ENCODE measurements at places on chromosomes 6 and 20.

DNA sequence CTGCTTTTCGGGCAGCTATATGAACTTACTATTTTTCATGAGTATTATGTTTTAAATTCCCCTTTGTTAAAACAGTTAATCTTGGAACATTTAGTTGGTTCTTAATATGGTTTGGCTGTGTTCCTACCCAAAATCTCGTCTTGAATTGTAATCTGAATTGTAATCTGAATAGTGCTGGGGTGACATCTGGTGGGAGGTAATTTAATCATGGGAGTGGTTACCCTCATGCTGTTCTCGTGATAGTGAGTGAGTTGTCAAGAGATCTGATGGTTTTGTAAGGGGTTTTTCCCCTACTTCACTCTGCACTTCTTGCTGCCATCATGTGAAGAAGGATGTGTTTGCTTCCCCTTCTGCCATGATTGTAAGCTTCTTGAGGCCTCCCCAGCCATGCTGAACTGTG is 305.4 kb upstream of the MAP3K7 start:
- DNase-seq, result no peak

- no peak for DNase-seq
These were observed 30.5 kb upstream of the MDFI start for GRCh38 chr6:41607736-41608135.

DNA sequence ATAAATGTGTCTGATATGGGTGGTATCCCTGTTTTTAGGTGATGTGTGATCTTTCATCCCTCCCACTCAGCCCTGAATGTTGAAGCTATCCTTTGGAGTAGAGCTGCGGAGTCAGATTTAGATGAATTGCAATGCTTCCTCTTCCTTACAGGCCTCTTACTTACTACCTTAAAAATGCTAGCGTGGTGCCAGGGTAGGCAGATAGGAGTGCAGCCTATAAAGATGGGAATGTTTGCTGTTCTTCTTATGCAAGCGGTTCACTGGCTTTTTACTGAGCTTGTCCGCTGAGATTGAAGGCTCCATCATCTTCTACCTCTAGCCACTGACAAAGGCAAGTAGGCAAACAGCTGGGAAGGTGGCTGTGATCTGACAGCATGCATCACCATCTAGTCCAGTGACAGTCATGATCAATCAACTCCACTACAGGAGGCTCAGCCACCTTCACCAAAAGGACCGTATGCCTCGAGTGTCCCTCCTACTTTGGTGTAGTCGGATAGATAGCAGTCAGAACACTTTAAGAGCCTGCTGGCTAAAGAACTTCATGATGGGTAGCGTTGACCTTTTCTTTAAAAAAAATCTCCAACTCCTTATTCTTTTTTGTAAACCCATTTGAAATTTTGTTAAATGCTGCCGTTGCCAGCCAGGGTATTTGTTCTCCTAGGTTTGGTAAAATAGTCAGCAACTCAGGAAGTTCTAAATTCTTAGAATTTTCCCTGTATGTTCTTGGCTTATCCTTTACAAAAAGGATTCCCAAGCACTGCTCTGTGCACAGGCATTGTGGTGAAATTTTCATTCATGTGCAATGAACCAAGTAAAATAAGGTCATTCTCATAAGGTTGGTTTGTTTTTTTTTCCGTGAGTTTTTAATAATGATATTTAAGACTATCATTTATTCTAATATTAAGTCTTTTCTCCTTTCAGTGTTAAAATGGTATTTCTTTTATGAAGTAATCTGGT is 169.6 kb downstream of the MTHFD1L start:
- no peak for DNase-seq

GRCh38 chr20:47667531-47668312 is 117.6 kb downstream of the SULF2 start:
- DNase-seq, result no peak

- DNase-seq, result no peak
These were observed 55.3 kb upstream of the FAM83D start for GRCh38 chr20:38870733-38871559.

GRCh38 chr20:25245461-25245860 is 2.4 kb upstream of the PYGB start:
- no peak for DNase-seq

DNA sequence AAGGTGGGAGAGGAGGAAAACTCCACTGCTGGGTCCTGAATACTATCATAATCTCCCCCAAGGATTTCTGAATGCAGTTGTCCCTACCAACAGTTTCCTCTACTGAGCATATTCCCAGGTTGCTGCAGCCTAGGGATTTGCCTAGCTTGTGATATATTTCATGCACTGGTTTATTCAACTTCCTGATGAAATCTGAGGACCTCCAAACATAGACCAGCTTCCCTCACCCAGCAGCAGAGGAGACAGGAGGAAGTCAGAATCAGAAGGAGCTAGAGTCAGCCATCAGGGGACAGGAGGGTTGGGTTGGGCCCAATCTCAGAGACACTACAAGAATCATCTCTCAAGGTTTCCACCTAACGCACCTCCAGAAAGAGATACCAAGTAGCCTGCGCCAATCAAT is 138.4 kb upstream of the TOP1 start:
- DNase-seq, result peak; percentile 21

- no peak for DNase-seq
These were observed 184.0 kb downstream of the GPX5 start for GRCh38 chr6:28709478-28710349.

DNA sequence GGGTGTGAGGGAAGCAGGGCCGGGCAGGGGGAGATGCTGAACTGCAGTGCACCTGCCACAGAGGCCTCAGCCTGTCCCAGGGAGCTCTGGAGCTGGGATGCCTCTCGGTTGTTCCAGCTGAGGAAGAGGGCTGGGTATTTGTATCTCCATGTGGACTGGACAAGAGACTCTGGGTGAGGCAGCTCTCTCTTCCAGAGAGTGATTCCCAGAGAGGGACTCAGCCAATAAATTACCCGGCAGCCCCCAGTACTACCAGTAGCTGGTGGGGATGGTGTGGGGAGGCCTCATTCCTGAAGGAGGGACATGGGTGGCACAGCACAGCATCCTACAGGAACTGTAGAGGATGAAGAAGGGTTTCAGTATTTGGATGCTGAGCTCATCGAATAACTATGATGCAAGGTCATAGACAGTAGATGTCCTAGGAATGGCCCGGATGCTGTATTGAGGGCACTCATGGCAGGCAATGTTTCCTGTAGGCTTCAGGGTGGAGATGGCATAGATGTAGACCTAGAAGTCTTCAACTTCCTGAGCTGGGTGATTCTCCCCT is 1.4 kb downstream of the FGD2 start:
- peak; percentile 52 for DNase-seq

DNA sequence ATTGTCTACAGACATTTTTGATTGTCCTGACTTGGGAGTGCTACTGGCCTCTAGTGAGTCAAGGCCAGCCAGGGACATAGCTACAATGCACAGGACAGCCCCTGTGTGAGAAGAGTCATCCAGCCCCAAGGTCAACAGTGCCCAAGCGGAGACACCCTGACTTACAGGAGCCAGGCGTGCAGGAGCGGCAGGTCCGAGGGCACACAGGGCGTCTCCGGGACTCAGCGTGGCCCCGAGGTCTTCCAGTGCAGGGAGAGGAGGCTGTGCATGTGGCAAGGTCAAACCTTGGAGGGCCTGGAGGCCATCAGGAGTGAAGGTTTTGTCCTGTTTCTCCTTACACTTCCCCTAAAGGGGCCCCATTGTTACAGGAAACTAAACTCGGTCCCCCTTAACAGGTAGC is 41.3 kb upstream of the QKI start:
- no peak for DNase-seq

- DNase-seq, result no peak
These were observed 204.8 kb upstream of the PRND start for GRCh38 chr20:4516876-4517275.

DNA sequence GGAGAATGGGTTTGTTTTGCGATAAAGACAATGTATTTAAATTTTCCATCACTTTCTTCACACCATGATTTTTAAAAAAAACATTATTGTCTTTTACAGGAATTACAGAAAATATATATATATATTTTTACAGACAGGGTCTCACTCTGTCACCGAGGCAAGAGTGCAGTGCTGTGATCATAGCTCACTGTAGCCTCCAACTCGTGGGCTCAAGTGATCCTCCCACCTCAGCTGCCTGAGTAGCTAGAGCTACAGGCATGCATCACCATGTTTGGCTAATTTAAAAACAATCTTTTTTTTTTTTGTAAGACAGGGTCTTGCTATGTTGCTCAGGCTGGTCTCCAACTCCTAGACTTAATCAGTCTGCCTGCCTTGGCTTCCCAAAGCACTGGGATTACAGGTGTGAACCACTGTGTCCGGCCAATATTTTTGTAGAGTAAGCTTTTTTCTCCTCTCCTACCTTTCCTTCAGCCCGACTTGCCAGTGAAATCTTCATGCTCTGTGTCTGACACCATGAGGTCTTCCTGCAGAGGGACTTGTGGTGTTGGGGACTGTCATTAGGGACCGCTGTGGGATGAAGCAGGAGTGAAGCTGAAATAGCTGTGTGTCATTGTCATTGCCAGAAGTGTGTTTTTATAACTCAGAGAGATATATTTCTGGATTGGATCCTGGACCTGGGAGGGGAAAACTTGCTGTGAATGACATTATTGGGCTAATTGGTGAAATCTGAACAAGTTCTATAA is 13.2 kb downstream of the DSP start:
- no peak for DNase-seq

Measured in Kasumi-1 (cell line).